ENCODE measurements at places on chromosomes 6 and 20.
A peak's percentile ranks its signal among the peaks of the same experiment; 100 is the strongest.

DNA sequence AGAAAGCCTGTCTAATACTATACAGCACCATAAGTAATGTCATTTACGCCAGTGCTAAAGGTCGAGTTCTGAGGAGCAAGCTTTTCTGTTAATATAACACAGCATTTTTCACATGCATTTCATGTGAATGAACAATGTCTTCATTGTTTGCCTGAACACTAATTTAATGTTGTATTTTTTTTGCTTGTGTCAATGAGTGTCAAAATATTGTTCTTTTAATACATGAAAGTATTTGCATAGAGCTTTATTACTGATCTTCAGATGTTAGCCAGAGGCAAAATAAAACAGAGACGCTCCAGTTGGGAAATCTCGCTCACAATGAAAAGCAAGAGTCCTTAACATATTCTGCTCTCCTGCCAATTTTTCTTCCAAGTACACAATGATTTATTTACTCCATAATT lies 151.8 kb downstream of the FOXC1 start:
- DNase-seq, result peak; percentile 21

DNA sequence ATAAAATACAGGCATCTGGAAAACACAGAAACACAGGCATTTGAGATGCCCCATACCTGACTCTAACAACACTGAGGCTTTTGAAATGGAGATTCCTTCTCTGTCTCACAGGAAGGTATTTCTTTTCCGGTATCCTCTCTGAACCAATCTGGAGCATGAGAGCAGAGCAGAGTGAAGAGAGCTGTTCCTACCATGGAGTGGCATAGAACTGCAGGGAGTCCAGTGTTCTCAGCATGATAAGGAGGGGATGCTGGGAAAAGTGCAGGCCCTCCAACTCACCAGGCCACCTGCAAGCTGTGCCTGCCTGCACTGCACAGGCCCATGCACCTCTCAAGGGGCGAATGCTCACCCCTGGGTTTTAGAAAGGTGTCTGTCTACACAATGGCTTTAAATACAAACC lies 89.2 kb downstream of the FOXA2 start:
- DNase-seq, result peak; percentile 35

GRCh38 chr6:19736066-19736465 lies 101.1 kb upstream of the ID4 start:
- DNase-seq, result peak; percentile 68

- DNase-seq, result no peak
Measured at GRCh38 chr6:156269751-156270369, 507.3 kb upstream of the ARID1B start.

GRCh38 chr20:4162766-4163165 lies 147.4 kb upstream of the RNF24 start:
- DNase-seq, result no peak

DNA sequence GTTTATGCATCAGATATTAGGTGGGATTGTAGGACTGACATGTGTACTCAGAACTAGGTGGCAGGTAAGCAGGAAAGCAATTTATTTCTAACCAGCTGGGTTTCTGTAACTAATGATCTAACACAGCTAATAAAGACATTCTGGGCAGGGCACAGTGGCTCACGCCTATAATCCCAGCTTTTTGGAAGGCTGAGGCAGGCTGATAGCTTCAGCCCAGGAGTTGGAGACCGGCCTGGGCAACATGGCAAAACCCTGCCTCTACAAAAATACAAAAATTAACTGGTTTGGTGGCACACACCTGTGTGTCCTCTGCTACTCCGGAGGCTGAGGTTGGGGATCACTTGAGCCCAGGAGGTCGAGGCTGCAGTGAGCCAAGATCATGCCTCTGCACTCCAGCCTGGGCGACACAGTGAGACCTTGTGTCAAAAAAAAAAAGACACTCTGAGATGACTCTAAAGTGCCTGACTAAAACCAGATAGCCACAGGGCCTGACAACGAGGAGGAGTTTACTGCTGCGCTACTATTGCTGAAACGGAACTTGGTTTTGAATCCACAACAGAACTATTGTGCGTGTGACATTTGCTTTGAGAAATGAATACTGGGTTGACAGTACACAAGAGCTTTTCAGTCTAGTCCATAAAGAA lies 29.2 kb upstream of the CEP85L start:
- DNase-seq, result no peak

DNA sequence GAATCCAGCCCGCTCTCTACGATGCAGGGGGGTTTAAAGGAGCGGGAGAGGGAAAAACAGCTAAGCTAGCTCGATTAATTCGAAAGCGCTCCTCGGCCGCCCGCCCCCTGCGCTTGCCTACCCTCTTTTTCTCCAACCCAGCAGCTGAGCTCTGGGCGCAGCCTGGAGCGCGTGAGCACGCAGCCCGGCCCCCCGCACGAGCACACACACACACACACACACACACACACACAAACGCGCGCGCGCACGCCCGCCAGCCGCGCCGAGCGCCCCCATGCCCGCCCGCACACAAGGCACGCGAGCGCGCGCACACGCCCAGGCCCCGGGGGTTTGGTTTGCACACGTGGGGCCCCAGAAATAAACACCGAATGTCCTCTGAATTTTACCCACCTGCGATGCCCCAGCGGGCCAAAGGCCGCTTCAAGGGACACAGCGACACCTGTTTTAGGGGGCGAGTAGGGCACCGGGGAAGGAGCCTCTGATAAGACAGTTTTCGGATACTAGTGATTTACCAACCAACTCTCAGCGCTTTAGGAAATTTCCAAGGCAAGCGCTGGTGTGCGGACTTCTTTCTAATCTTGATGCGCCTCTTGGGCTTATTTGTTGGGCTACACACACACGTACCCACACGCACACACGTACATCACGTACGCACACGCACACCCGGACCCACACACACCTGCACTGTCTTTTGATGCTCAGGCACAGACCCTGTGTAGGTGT lies 802 bp upstream of the NRN1 start:
- DNase-seq, result peak; percentile 47

DNA sequence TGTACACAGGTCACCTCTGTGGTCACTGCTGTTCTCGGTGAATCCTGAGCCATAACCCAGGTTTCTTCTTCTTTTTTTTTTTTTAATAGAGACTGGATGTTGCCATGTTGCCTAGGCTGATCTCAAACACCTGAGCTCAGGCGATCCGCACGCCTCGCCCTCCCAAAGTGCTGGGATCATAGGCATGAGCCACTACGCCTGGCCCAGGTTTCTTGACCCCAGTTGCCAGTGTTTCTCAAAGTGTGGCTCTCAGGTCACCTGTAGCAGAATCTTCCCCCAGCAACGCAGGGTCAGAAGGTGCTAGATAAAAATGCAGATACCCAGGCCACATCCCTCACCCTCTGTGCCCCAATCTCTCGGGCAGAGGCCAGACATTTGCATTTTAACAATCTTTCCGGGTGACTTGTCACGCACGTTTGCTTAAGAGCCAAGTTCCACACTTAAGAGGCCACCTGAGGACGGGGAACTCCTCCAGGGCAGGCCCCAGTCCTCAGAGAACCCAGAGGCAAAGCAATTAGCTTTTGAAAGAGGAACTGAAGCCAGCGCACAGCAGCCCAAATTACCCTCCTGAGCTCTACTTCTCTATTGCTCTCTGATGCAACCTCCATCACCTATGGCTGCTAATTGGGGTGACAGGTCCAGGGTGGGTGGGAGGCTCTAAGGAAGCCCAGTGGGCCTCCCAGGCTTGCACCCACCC lies 81.8 kb downstream of the NFATC2 start:
- no peak for DNase-seq

DNA sequence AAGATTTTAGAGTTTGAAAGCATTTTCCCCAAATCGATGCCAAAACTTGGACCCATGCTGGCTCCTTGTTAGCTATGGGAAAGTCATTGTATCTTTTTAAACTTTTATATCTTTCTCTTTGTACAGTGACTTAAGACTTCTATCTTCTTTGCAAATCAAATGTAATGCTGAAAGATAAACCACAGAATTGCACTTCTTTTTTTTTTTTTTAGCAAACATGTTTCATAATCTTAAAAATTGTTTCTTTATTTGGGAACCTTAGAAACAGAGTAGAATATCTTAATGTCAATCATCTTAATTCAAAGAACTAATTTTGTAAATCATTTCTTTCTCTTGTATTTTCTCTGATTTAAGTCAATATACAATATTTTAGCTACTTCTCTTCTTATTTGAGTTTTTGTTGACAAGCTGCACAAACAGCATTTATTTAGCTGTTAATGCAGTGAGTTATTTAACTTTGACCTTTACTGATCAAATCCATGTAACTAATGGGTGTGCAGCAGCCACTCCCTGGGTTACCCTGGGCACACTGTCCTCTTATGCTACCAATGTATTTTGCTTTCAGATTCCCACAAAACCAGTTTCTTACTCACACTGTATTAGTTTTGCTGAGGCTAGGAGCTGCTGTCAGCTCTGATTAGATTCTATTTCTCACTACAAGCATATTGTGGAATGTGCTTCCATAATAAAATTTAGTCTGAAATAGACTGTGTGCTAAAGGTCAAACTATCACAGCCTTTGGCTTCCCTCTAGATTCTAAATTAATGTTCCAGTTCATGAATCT lies 279.6 kb downstream of the ADGB start:
- DNase-seq, result no peak

GRCh38 chr6:971981-972640 lies 279.2 kb upstream of the EXOC2 start:
- no peak for DNase-seq

DNA sequence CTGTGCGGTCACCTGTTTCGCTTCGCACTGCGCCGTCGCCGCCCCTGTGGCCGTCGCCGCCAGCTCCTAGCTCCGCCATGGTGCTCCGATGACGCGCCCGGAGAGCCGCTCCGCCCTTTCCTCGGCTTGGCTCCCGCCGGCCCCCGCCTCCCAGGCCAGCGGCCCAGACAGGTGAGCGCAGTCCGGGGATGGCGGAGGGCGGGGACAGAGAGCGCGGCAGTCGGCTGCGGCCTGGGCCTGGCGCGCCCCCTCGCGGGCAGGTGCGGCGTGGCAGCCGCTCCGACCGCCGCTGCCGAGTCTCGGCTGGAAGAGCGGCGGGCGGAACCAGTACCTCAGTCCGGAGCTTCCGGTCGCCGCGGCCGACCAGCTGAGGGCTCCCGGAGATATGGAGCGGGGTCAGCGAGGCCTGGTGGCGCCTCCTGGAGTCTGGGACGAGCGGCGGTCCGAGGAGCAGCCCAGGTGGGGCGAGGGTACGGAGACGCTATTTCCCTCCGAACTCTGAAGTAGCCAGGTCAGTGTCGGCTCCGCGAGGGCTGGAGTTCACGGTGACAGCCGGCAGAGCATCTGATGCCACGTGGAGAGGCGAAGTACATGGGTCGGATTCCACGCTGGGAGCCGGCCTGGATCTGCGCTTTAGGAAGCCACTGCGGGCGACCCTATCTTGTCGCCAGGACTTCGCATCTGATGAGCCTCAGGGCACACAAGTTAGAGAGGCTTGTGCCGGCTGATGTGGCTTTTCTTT lies at the start of gene MAP7:
Gene MAP7, minus strand, starts transcription at position 93 of the 742 bp plus-strand sequence. Its CDS starts 14 bp downstream, at position 79.
- DNase-seq, result peak; percentile 98

GRCh38 chr20:52035498-52035897 lies 156.1 kb downstream of the ZFP64 start:
- DNase-seq, result no peak

- DNase-seq, result no peak
Measured at GRCh38 chr6:26240157-26241032, 124.6 kb upstream of the BTN3A2 start.

DNA sequence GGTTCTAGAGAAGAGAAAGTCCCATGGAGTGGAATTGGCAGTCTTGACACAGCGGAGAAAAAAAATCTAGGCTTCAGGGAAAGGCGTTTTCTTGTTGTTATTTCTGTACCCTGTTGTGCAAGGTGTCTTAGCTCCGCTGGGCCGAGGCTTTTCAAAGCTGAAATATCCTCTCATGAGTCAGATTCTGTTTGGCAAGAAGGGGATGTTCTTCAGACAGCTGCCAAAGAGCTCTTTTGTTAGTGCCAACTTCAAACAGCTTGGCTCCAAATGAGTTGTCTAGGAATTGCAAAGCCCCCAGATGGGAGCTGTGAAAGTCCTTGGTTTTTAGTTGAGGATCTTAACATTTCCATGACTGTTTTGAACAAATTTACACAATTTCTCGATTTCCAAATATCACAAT lies 45.6 kb downstream of the LRRN4 start:
- no peak for DNase-seq

DNA sequence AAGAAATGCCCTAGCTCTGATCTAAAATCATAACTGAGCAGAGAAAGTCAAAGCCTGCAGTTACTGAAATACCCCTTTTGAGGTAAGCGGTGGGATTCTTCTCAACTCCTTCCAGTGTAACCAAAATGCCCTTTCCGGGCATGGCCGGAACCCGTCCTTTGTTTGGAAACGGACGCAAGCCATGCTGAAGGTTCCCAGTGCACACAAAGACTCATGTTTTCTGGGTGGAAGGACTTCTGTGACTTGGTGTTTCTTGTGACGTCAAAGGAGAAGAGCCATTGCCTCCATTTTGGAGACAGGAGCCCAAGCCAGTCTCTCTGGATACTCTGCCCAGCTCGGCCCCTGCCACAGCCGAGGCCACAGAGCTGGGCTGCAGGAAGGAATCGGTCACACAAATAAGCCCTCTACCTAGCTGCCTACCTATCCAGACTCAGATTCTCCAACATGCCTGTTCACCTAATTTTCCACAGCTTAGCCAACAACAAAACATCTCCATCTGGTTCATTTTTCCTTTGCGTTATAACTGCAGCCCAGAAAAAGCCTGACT lies 182.8 kb downstream of the TBXT start:
- no peak for DNase-seq

DNA sequence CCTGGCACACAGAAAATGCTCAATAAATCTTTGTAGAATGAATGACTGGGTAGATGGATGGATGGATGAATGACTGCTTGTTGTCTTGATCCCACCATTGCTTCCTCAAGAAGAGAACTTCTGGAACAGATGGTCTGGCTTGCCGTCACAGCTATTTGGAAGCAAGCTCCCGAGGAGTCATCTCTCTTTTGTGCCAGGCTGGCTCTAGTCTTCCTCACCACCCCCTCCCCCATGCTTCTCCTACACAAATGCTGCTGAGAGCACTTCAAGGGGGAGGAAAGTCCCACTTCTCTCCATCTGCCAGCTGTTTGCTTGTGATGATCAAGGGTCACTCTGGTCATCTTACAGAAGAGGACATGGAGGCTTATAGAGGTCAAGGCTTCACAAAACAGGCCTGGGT lies 11.6 kb upstream of the KCNG1 start:
- DNase-seq, result no peak

DNA sequence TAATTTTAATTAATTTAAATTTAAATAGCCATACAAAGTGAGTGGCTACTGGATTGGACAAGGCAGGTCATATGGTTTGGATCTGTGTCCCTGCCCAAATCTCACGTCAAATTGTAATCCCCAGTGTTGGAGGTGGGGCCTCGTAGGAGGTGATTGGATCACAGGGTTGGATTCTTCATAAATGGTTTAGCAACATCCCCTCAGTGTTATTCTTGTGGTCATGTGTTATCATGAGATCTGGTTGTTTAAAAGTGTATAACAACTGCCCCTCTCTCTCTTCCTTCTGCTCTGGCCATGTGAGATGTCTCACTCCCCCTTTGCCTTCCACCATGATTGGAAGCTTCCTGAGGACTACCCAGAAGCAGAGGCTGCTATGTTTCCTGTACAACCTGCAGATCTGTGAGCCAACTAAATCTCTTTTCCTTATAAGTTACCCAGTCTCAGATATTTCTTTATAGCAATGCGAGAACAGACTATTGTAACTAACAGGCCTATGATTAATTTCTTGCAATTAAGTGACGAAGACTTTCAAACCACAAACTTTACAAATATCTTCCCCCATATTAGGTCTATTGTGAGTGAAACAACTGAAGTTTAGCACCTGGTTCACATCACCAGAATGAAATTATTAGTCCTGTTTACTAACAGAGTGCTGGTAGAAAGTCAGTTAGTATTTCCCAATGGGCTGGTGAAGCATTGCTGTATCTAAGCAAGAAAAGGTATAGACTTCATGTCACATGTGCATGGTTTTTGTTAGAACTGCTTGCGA lies 60.0 kb upstream of the TNFAIP3 start:
- no peak for DNase-seq

- no peak for DNase-seq
Measured at GRCh38 chr6:117079951-117080350, 185.4 kb upstream of the VGLL2 start.
